ENCODE measurements at places on chromosomes 11 and 22.

DNA sequence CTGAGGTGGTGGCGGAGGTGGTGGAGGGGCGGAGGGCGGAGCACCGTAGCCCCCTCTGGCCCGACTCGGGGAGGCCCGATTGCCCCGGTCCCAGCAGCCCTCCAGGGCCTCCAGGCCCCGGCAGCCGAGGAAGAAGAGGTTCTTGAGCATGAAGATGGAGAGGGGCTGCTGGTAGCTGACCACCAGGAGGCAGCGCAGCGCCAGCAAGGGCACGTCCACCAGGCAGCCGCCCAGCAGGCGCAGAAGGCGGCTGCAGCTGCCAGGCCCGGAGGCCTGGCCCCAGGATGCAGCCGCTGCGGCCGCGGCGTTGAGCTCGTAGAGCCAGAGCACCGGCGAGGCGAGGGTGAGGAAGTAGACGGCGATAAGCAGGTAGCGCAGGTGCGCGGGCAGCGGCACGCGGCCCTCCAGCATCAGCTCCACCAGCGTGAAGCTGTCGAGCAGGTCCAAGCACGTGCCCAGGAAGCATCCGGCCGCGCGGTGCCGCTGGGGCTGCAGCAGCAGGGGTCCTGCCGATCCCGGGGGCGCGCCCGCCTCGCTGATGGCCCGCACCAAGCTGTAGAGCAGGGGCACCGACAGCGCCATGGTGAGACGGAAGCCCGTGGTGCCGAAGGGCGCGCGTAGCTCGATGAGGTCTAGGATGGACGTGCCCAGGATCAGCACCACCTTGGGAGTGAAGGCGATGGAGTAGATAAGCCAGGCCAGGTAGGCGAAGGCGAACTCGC is 1.5 kb downstream of the TMEM121B start:
- peak; percentile 31 for DNase-seq

GRCh38 chr11:70802185-70802584 is 403.9 kb downstream of the CTTN start:
- DNase-seq: no peak

- no peak for DNase-seq
Observed at GRCh38 chr11:78840623-78841022, 266.0 kb upstream of the NARS2 start.

- DNase-seq: no peak
Observed at GRCh38 chr11:77775936-77776335, 44.6 kb downstream of the RSF1 start.

GRCh38 chr22:26322179-26322905 is 106.7 kb upstream of the ASPHD2 start:
- DNase-seq: no peak

DNA sequence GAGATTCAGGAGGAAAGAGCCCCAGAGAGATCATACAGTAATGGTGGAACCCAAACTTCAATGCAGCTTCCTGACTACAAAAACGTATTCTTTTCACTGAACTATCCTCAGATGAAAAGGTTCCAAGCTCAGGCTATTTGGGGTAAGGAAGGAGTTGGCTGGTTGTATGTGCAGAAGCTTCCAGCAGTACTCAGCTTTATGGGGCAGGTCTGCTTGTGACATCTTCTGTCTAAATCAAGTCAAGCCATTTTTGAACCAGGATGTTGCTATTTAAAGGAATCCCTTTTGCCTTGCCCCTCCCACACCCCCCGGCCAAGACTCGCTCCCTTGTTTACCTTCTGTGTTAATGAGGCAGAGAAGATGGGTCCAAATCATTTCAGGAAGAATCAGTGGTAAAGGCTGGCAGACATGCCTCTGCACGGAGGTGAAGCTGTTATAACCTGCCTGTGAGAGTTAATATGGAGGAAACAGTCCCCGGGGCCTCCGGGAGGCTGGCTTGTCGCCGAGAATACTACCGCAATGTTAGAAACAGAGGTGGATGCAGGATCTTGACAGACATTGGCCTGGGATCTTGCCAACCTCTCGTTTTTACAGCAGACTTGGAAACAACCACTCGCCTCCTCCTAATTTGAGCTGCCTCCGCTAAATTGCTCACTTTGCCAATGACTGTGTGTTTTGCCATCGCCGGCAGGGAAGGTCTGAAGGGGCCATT is 45.4 kb downstream of the TIMP3 start:
- DNase-seq: peak; percentile 54

- DNase-seq: no peak
Observed at GRCh38 chr11:14384338-14384737, 25.4 kb upstream of the RRAS2 start.

DNA sequence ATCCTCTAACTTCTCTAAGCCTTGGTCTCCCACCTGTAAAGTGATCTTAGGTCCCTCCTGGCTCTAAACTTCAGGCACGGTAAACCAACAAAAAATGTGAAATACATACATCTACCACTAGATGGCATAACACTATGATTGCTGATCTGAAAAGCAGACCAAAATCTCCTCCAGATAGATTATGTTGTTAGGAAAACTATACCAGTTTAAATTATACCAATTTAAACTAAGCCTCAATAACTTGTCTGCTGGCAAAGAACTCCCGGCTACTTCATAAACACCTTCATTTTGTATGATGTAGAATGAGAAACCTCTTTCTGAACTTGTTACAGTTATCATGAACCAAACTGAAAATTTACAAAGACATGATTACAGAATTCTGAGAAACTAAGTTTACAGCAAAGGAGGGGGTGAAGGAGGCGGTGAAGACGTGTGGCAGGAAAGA is 85.9 kb downstream of the SBF2 start:
- peak; percentile 20 for DNase-seq

GRCh38 chr11:44765026-44765595 is 38.3 kb downstream of the TSPAN18 start:
- no peak for DNase-seq

DNA sequence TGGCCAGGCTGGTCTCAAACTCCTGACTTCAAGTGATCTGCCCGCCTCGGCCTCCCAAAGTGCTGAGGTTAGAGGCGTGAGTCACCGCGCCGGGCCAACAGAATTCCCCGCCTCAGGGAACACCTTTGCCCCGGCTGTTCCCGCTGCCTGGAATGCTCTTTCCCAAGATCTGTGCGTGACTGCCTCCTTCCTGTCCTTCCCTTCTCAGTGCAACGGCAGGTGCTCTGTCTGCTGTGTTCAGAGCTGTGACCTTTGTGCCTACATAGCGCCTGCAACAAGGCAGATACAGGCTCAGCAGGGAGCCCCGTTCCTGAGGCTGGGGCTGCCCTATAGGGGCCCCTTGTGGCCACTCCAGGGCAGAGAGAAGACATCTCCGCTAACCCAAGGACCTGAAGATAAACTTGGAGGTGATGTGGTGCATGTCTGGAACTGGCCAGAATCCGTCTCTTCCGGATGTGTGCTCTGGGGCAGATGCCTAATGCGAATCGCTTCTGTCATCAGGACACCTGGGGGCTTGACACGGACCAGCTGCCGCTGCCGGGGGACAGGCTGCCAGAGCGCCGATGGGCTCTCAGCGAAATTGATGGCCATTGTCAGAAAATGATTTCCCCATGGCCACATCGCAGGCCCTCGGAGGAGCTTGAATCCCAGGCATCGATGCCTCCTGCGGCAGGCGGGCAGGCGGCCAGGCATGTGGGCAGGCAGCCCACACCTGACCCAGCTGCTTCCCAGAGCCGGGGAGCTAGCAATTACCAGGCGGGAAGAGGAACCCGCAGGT is 43.5 kb upstream of the TCF20 start:
- DNase-seq: peak; percentile 58

DNA sequence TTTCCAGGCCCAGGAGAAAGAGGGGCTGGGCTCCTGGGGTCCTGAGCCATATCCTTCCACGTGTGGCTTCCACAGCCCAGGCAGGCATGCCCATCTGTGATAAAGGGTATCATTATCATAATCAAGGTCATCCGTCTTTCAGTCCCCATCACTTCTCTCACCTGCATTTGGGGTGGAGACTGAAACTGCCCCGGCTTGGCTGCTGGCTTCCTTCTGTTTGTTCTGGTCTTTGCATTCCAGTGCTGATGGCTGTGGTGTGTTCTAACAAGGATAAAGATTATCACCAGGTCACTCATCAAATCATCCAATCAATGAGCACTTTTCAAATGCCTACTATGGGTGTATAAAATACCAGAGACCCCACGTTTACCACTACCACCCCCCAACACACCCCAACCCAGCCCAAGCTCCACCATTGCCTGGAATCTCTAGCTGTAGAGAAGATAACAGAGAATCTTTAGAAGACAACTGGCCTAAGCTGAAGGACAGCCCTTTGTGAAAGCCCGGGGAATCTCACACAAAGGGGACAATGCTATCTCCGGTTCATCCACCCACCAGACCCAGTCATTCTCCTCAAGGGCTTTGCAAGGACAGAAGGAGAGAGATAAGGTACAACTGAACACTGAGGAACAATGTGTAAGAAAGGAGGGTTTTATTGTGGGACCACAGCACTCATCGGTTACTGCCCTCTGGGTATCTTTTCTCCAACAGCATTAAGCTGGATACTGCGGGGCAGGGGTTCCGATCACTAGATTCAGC is 54.9 kb downstream of the AHNAK start:
- no peak for DNase-seq

- no peak for DNase-seq
Observed at GRCh38 chr11:33207408-33207985, 46.2 kb upstream of the CSTF3 start.

- no peak for DNase-seq
Observed at GRCh38 chr11:27412192-27412691, 49.2 kb upstream of the CCDC34 start.

- DNase-seq: no peak
Observed at GRCh38 chr11:111541254-111542061, 938 bp downstream of the LAYN start.

DNA sequence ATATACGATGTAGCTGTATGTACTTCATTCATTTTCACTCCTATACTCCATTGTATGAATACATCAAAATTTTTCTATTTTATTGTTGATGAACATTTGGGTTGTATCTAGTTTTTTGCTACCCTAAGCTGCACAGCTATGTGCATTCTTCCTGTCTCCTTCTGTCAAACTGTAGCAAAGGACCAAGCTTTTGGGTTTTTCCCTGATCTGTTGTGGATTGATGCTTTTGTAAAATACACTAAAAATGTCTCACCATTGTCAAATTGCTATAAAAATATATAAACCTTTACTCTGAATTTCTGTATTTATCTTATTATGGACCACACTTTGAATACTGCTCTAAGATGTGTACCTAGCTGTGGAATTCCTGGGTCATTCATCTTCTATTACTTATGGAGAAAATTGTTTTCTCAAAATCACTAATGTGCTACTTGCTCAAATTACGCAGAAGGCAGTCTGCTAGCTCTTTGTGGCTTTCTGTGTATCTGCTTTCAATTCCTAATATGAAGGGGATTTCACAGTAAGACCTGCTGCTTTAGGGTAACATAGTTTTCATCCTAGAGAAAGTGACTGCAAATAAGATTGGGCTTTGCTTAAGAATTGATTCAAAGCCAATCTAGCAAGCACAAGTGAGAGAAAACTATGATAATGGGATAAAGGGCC is 123.4 kb downstream of the CYP2R1 start:
- DNase-seq: no peak

DNA sequence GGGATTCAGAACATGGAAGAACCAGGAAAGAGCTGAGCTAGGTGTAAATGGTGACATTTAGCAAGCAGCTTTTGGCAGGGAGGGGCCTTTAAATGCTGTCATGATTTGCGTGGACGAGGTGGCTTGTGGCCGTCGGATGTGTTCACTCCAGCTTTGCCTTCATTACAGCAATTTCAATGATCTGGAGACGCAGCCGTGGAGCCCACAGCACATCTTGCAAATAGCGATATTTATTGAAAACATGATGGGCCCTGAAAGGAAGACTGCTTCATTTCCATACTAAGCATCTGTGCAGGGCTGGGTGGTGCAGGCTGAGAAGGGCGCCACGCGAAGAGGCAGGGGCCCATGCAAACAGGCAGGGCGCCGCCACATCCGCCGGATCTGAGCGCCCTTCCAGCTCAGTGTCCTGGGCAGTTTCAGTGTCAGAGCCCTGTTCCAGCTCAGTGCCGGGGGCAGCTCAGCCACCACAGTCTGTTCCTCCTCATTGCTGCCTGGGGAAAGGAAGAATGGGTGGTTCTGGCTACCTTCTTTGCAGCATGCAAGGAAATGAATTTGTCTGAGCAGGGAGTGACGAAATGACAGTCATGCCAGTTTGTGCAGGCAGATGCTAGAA is 111.1 kb upstream of the TTC12 start:
- DNase-seq: peak; percentile 57

DNA sequence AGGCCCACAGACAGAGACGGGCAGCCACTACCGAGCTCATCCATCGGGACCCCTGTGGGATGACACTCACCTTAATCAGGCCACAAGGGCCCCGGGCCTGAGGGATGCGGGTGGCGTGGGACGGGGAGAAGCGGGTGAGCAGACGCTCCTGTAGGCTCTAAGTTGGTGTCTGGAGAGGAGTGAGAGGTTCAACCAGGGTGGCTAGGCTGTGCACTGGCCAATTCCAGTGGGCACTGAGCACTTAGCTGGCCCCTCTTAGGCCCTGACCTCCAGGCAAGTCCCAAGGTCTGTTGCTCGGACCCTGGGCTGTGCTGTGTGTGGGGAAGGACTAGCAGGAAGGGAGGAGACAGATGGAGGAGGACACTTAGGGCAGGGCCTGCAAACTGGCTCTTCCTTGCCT is 139.3 kb downstream of the ST3GAL4 start:
- no peak for DNase-seq

- DNase-seq: no peak
Observed at GRCh38 chr11:12889243-12889642, 119.9 kb upstream of the RASSF10 start.

GRCh38 chr11:124814739-124815138 is 14.5 kb upstream of the MSANTD2 start:
- DNase-seq: no peak

DNA sequence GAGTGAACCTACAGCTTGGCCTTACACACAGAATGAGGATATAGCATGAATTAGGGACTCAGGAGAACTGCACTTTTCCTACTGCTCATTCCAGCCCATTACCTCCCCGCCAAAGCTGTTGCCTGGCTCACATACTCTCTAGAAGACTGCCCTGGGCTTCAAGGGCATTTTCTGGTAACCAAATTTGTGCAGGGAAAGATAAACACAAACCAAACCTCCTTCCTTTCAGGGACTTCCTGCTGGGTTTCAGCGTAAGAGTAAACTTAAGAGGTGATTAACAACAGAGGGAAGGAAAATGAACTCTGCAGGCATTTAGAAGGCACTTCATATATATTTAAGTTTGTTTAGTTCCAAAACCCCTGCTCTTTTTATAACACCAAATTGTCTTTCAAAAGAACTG is 194.9 kb downstream of the SWAP70 start:
- DNase-seq: no peak

DNA sequence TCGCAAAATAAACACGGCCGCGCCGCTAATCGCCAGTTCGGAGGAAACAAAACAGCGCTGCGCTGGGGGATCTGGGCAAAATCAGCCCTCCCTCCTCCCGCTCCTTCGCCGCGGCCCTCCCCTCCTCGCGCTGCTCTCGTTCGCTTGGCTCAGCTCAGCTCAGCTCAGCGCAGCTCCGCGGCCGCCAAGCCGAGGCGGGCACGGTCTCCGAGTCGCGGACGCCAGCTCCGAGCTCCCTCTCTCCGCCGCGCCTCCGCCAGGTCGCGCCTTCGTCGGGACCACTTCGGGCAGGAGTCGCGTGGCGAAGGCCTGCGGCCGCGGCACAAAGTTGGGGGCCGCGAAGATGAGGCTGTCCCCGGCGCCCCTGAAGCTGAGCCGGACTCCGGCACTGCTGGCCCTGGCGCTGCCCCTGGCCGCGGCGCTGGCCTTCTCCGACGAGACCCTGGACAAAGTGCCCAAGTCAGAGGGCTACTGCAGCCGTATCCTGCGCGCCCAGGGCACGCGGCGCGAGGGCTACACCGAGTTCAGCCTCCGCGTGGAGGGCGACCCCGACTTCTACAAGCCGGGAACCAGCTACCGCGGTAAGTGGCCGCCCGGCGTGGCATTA is at the start of gene SPON1:
Gene SPON1, plus strand, starts transcription at position 162 of the 607 bp plus-strand sequence. Its CDS starts 182 bp downstream, at position 344.
- peak; percentile 90 for DNase-seq

Data from brain (organoid and tissue), 16 donors.